Activated T-cell treated with anti-CD3 and anti-CD28 coated beads, Interleukin-2, amount 50 U/mL, for 48 hours (primary cell): ENCODE measurements at places on chromosomes 11 and 22.

- no peak for DNase-seq
Measured at GRCh38 chr11:23897453-23898286, 599.2 kb upstream of the LUZP2 start.

DNA sequence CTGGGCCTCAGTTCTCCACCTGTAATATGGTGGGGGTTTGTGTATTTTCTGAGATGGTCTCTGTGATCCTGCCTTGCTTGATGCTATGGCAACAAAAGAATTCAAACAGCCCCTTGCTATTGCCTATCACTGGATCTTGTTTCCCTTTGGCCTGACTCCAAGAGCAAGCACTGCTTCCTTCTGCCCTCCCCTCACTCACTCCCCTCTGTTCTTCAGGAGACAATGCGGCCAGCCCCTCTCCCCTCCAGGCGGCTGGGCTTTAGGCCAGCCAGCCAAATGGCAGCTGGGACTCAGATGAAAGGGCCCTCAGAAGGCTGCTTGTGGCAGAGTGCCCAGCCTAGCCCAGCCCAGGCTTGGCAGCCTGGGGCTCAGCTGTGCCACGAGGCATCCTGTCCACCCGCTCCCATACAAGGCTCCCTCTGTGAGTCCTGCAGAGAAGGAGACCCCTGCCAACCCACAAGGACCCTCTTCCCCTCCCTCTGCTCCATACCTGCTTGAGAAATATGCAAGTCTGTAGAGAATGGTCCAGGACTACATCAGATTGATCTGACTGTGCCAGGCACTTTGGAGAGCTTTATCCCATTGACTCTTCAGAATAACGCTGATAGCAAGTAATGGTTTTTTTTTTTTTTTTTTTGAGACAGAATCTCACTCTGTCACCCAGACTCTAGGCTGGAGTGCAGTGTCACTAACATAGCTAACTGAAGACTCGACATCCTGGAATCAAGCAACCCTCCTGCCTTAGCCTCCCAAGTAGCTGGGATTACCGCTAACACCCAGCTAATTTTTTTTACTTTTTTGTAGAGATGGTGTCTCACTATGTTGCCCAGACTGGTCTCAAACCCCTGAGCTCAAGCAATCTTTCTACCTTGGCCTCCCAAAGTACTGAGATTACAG is 7.6 kb upstream of the KCTD14 start:
- DNase-seq, result no peak

GRCh38 chr11:122215244-122215992 is 99.4 kb upstream of the BLID start:
- DNase-seq, result peak; percentile 44

- DNase-seq, result no peak
Measured at GRCh38 chr11:122721964-122722266, 66.4 kb downstream of the UBASH3B start.

DNA sequence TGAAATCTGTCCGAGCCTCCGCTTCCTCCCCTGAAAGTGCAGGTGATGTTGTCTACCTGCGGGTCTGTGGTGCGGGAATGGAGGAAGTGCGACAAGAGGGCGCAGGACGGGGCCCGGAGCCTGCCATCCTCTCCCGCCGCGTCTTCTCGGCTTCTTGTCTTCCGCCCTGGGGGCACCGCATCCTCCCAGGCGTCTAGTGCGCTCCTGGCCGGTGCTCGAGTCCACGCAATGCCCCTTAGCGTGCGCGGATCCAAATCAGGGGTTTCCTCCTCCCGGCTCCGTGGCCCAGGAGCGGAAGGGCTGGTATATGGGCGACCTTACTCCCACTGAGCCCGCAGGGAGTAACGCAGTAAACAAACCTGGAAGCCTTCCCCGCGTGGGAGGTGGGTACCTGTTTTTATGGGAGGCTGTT is 405 bp downstream of the SFI1 start:
- DNase-seq, result no peak

DNA sequence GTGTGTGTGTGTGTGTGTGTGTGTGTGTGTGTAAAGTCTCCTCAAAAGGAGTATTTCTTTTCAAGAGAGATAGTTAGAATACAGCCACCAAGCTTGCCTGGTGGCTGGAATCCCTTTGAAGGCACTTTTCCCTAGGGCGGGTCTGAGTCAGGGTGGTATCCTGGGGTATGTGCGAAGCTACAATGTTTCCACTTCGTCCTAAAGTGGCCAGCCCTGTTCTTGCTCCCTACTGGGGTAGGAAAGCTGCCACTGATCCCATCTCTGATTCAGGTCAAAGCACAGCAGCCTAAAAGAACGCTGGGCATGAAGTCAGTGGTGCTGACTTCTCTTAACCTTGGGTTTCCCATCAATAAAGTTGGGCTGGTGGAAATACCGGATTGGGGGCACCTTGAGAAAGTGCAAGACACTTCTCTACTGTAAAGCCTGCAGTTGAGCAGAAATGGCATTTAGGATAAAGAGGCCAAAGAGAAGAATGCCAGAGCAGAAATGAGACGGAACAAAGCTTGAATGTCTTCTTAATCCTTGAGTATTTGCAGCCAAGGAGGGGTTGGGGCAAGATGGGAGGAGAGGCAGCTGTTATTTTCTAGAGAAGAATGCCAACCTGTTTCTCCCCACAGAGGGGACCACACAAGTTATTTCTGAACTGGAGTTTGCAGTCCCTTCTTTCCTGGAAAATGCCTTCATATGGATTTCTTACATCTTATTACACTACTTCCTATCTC is 35.3 kb downstream of the ZNRF3 start:
- no peak for DNase-seq

DNA sequence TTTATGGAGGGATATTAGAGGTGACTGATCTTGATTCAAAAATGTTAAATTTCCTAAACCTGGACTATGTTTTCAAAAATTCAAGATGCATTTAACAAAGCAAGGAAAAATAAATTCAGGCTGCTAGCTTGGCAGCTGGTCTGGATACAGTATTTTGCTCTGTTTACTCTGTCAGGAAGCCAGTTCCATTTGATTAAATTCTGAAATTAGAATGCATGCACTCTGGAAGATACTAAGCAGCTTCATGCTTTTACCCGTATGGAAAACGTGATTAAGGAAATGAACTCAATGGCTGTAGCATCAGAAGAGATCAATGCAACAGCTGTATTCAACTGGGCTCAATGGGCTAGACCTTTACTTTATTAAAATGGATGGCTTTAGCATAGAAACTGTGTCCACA is 14.2 kb downstream of the C11orf71 start:
- DNase-seq, result no peak

- DNase-seq, result no peak
Measured at GRCh38 chr11:61911128-61911700, 6.2 kb downstream of the RAB3IL1 start.

DNA sequence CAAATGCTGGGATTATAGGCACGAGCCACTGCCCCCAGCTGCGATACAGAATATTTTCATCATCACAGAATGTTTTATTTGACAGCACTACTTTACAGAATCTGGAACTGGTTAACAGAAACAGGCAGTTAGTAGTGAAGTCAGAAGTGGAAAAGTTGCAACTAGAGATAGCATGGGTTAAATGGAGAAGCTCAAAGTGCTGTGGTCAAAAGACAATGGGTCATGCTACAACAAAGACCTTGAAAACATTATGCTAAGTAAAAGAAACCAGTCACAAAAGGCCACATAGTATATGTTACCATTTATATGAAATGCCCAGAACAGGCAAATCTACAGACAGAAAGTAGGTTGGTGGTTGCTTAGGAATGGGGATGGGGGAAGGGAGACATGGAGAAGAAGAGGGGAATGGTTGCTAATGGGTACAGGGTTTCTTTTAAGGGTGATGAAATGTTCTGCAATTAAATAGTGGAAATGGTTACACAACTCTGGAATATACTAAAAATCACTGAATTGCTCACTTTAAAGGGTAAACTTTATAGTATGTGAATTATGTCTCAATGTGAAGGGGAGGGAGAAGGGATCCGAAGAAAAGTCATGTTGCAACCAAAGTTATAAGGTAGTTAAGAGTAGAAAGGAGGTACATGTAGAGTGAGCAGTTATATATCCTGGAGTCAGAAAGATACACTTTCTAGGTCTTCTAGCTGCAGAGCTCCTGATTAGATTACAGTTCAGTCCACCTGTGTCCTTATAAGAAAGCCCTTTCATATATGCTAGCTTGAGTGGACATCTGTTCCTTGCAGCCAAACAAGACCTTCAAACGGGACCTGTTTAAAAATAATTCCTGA is 46.3 kb upstream of the RAPSN start:
- no peak for DNase-seq

DNA sequence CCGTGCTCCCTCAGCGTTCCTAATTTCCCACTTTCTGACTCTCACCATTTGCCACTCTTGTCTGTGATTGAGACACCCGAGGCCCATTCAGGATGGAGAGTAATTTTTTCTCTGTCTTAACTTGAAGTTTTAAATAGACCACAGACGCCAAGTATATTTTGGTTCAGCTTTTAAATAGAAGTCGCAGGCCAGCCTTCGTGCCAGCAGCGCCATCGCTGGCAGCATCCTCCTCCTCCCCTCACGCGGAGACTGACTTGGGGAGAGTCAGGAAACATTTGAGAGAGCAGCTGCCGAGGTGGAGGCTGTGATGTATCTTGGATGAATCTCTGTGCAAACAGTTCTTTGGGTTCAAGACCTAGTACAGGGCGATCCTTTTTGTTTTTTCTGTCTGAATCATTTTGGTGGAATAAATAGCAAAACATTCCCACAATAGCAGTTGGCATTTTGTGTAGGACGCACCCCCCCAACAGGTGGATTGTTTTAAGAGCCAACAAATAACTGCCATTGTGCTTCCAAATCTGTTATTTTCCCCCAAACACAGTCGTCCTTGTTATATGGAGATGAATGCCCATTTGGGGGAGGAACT is 889 bp upstream of the DMC1 start:
- peak; percentile 54 for DNase-seq

DNA sequence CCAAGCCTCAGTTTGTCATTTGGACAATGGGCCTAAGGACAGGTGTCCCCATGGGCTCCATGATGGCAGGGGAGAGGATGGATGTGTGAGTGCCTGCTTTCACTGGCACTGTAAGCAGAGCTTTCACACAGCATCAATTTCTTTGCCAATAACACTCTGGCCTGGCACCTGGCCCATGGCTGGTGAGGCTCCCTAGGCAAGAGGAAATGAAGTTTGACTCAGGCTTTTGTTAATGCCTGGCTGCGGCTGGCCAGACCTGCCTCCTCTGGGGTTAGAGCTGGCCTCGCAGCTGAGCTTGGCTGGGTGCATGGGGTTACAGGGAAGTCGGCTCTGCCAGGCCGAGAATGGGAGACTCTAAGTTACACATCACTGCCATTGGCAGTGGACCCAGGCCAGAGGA is 30.0 kb upstream of the SEZ6L start:
- DNase-seq, result no peak

DNA sequence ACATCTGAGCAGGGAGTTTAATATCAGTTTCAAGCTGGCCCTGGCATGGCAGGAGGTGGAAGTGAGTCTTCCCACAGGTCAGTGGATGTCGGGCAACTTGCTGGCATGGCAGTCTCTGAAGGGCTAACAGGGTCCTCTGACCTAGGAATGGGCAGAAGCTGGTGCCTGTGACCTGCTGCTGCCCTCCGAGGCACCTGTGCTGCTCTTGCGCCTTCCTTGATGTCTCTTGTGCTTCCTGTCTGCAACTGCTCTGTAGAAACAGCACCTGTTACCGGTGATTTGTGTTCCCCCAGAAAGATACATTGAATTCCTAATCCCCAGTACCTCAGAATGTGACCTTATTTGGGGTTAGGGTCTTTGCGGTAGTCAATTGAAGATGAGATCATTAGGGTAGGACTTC is 110.3 kb downstream of the RPS6KA4 start:
- no peak for DNase-seq

- no peak for DNase-seq
Measured at GRCh38 chr11:123578778-123579481, 75.5 kb downstream of the SCN3B start.

- DNase-seq, result no peak
Measured at GRCh38 chr22:48797731-48798130, 1029.9 kb downstream of the BRD1 start.

DNA sequence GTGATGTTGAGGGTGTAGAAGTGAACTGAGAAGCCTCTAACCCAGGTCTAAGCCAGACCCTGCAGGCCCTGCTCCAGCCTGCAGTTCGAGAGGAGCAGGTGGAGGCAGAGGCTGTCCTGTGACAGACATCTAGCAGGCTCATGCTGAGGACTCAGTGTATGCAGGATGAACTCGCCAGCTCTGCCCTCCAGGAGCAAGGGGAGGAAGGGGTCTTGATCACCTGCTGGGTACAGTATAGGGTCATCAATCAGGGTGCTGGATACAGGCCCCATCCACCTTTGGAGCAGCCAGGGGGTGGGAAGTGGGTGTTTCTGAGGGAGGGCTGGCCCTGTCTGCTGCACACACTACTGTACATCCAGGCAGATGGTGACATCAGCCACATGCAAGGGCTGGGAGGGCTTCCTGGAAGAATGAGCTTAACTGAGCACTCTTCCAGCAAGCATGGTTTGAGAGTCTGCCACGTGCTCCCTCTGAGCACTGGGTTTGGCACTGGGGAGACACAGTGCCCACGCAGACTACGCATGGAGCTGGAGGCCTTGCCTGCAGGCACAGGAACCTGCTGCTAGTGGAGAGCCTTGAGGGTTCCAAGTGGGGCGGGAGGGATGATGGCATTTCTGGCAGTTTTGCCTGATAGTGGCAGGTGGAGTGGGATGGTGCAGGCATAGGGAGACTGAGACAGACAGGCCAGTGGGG is 9.2 kb downstream of the MAPK8IP1 start:
- no peak for DNase-seq
